ENCODE measurements at places on chromosomes 6 and 20. TPM values are rescaled to one million over a fixed set of nuclear protein-coding genes. Genes with fewer than 3 reads are reported as not detected.
A peak's percentile ranks its signal among the peaks of the same experiment; 100 is the strongest.

The SLC4A11 gene
- polyA plus RNA-seq, result 0.68 TPM

The TRAPPC3L gene
- polyA plus RNA-seq, result not detected

The HUS1B gene
- 0.32 TPM for polyA plus RNA-seq

The HLA-DQA2 gene
- polyA plus RNA-seq, result not detected

The TRIM40 gene
- polyA plus RNA-seq, result 0.08 TPM

The POU3F2 gene
- 0.16 TPM for polyA plus RNA-seq

The TINAG gene
- polyA plus RNA-seq, result not detected

The AVP gene
- not detected for polyA plus RNA-seq

The GINS1 gene
- polyA plus RNA-seq, result 26.6 TPM

The RIN2 gene
- polyA plus RNA-seq, result not detected

The HSPA12B gene
- polyA plus RNA-seq, result not detected

The HDGFL1 gene
- polyA plus RNA-seq, result 0.43 TPM

The MTFR2 gene
- 44.6 TPM for polyA plus RNA-seq

DNA sequence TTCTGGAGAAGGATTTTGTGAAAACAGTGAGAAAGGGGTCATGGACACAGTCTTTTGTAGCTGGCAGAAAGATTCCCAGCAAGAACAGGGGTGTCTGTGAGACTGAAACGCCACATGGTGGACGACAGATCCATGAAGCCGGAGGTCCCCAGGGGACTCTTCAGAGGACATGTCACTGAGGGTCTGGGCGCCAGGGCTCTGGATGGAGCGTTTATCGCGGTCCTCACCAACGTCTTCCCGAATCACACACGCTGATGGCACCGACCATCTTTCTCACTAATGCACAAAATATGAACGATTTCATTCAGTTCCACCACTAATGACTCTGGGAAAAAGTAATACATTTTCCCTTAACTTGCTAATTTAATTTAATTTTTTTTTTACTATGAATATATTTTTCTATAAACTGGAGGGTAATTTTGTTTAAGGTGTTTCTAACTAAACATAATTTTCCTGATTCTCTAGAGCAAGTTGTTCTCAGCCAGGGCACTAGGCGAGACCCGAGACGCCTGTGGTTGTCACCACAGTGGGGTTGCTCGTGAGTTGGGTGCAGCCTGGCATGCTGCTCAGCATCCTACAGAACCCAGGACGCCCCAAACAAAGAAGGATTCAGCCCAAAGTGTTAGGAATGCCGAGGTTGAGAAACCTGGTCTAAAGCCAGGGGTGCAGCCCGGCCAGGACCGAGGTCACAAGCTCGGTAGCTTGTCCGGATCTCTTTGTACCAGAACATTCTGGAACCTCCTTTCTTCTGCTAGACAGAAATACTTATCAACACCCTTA lies 306.2 kb downstream of the TAF4 start:
- H3K4me3 ChIP-seq, result no peak overlapping the region
- peaks cover 18% of the 10 kb centered on the region for H3K27me3 ChIP-seq
- no peak for DNase-seq
- no peak overlapping the region for H3K27ac ChIP-seq
- H3K4me1 ChIP-seq, result no peaks in the 10 kb centered on the region
- H3K36me3 ChIP-seq, result no peaks in the 10 kb centered on the region

- H3K27ac ChIP-seq, result no peak overlapping the region
- no peaks in the 10 kb centered on the region for H3K36me3 ChIP-seq
- no peak overlapping the region for H3K4me3 ChIP-seq
Measured at GRCh38 chr6:166516251-166516884, 70.1 kb downstream of the RAMACL start.

GRCh38 chr6:154354265-154354777 lies 2.3 kb downstream of the IPCEF1 start:
- H3K36me3 ChIP-seq, result no peaks in the 10 kb centered on the region
- H3K4me3 ChIP-seq, result no peak overlapping the region

DNA sequence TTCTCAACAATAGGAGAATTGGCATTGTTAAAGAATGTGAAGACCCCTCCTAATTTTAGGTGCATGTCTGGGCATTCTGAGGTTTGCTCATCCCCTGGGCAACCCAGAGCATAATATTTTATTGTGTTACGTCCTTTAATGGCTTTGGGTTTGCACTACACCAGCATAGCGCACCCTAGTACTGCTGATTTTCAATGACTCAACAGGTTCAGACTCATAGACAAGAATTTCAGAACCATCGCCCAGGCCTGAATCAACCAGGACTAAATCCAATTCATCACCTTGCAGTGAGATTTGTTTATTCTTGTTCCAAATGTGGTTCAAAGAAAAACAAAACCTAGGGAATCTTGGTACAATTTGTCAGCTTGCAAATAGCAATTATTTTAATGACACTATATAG lies 137.8 kb upstream of the PHACTR1 start:
- no peak overlapping the region for H3K27ac ChIP-seq
- H3K4me1 ChIP-seq, result no peaks in the 10 kb centered on the region
- H3K27me3 ChIP-seq, result no peaks in the 10 kb centered on the region
- no peak overlapping the region for H3K4me3 ChIP-seq
- DNase-seq, result no peak
- H3K36me3 ChIP-seq, result no peaks in the 10 kb centered on the region

DNA sequence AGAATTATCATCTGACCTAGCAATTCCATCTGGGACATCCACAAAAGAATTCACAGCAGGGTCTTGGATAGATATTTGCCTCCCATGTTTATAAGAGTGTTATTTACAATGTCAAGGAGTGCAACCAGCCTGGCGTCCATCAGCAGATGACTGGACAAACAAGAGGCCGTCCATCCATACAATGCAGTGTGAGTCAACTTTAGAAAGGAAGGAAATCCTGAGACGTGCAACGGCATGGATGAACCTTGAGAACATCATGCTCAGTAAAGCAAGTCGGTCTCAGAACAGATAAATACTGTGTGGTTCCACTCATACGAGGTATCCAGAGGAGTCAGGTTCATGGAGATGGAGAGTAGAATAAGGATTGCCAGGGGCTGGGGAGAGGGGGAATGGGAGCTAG lies 46.4 kb downstream of the FOXF2 start:
- no peak overlapping the region for H3K27ac ChIP-seq
- H3K4me1 ChIP-seq, result no peaks in the 10 kb centered on the region
- no peak for DNase-seq
- no peak overlapping the region for H3K4me3 ChIP-seq

- no peak overlapping the region for H3K27ac ChIP-seq
- no peak for DNase-seq
- H3K36me3 ChIP-seq, result no peaks in the 10 kb centered on the region
- no peaks in the 10 kb centered on the region for H3K27me3 ChIP-seq
- no peak overlapping the region for H3K4me3 ChIP-seq
Measured at GRCh38 chr6:123716506-123716905, 79.8 kb upstream of the TRDN start.

DNA sequence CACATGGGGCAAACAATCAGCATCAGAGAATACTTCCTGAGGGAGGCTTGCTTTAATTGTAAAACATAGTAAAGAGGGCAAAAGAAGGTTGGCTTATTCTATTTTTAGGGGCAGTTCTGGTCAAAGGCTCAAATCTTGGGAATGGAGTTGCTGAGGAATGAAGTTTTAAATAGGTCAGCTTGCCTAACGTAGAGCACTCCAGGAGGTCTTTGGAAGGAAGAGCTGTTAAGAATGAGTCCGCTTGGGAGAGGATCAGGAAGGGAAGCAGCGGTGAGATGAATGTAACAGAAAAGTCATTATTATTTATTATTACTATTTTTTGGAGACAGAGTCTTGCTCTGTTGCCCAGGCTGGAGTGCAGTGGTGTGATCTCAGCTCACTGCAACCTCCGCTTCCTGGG lies 108.7 kb downstream of the ZFAND3 start:
- H3K4me1 ChIP-seq, result no peaks in the 10 kb centered on the region
- H3K4me3 ChIP-seq, result no peak overlapping the region
- no peaks in the 10 kb centered on the region for H3K36me3 ChIP-seq
- H3K27ac ChIP-seq, result no peak overlapping the region

- H3K27ac ChIP-seq, result peak overlapping the region; percentile 67
- H3K27me3 ChIP-seq, result no peaks in the 10 kb centered on the region
- peak; percentile 79 for DNase-seq
- H3K4me3 ChIP-seq, result no peak overlapping the region
- H3K4me1 ChIP-seq, result peaks cover 25% of the 10 kb centered on the region
- no peaks in the 10 kb centered on the region for H3K36me3 ChIP-seq
Measured at GRCh38 chr6:15106958-15107643, 138.8 kb upstream of the JARID2 start.

- peak; percentile 68 for DNase-seq
- no peak overlapping the region for H3K27ac ChIP-seq
- no peak overlapping the region for H3K4me3 ChIP-seq
Measured at GRCh38 chr6:161748535-161749416, 474.9 kb upstream of the AGPAT4 start.

DNA sequence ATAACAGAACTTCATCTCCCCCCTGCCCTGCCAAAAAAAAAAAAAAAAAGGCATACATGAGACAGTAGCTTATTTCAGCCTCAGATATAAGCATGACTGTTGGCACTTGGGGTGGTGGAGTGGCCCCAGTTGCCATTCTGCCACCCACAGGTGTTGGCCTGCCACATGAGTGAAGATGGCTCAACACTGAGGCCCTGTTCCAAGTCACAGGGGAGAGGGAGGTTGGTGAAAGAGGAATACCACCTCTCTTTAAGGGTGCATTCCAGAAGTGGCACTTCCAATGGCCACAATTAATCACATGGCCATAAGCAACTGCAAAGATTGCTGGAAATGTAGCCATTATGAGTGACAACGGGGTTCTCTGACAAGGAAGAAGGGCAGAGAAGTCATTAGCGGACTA lies 61.9 kb upstream of the JARID2 start:
- no peaks in the 10 kb centered on the region for H3K36me3 ChIP-seq
- no peaks in the 10 kb centered on the region for H3K4me1 ChIP-seq
- DNase-seq, result no peak

DNA sequence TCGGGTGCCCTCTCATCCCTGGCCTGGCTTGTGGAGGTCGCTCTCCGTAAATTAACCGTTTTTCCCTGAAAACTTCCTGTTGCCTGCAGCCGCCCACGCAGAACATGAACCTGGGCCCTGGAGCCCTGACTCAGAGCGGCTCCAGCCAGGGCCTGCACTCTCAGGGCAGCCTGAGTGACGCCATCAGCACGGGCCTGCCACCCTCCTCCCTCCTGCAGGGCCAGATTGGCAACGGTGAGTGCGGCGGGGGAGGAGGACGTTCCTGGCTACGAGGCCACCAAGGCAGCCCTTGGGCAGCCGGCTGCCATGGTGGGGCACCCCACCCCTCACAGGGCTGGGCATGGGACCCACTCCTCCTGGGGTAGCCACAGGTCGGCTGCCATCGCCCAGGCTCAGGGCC lies 17.8 kb downstream of the SS18L1 start:
- peaks cover 92% of the 10 kb centered on the region for H3K36me3 ChIP-seq
- no peaks in the 10 kb centered on the region for H3K27me3 ChIP-seq
- H3K27ac ChIP-seq, result no peak overlapping the region
- no peak overlapping the region for H3K4me3 ChIP-seq
- DNase-seq, result no peak

GRCh38 chr20:8310618-8311017 lies 178.6 kb downstream of the PLCB1 start:
- DNase-seq, result no peak
- no peaks in the 10 kb centered on the region for H3K4me1 ChIP-seq
- H3K27ac ChIP-seq, result no peak overlapping the region

DNA sequence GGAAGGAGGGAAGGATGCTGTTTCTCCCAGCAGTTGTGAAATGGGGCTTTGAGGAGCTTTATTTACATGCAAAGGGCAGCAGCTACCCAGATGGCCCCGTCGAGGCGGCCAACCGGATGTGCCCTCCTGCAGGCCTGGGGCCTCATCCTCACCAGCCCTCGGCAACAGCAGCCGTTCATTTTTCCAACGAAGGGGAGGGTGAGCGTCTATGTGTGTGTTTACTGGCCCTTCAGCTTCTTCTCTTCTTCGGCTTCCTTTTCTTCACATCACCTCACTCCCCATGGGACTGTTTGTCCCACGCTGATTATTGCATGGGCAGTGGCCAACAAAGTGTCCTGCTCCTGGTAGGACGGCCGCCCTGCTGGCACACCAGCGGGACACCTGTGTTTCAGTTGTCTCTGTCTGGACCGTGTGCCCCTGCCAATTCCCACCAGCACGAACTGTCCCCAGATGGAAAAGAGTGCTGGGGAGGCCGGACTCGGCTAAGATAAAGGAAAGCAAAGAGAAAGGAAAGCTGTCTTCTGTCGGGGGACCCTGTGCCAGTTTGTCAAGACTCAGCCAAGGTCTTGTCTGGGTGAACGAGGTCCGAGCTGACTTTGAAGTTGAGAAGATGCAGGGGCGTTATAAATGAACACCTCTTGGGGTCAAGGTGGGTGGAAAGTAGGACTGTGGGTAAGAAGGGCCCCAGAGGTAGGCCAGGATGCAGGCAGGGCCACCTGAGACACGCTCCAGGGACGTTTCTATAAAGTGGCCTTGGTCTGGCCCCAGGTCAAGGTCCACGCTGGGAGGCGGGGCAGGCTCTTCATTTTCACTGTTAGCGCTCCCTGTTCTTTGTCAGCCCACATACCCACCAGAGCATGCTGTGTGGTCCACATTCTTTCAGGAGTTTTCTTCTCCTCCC lies 57.0 kb downstream of the FAM50B start:
- peaks cover 2% of the 10 kb centered on the region for H3K4me1 ChIP-seq
- H3K27me3 ChIP-seq, result peaks cover 6% of the 10 kb centered on the region
- no peak for DNase-seq
- H3K27ac ChIP-seq, result no peak overlapping the region

GRCh38 chr6:16985513-16986284 lies 116.2 kb upstream of the STMND1 start:
- no peaks in the 10 kb centered on the region for H3K4me1 ChIP-seq
- peaks cover 3% of the 10 kb centered on the region for H3K27me3 ChIP-seq
- H3K4me3 ChIP-seq, result no peak overlapping the region
- H3K27ac ChIP-seq, result no peak overlapping the region

- DNase-seq, result peak; percentile 34
- no peaks in the 10 kb centered on the region for H3K4me1 ChIP-seq
- no peak overlapping the region for H3K4me3 ChIP-seq
Measured at GRCh38 chr6:56370127-56370540, 122.8 kb upstream of the COL21A1 start.

All from K562 (cell line).